ENCODE measurements at places on chromosomes 5 and 9.

- no peak for DNase-seq
These were observed 14.3 kb downstream of the IRF1 start for GRCh38 chr5:132475987-132476875.

DNA sequence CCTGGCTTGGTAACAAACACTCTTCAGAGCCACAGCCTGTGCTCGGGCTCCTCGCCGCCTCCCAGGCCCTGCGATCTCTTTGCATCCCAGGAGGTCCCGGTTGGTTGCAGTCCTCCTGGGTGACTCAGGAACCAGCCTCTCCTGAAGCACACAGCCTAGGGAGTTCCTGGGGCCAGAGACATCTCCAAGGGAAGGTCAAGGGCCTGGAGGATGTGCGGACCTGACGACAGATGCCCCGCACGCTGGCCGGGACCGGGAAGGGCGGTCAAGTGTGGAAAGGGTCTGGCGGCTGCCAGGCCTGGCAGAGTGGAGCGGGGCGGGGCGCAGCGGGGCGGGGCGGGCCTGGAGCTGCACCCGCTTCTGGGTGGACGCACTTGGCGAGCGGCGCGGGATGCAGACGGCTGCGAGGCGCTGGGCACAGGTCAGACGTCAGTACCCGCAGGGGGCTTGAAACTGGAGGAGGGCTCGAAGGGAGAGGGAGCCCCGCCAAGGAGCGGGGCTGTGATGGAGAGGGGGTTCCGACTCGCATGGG, 45.0 kb upstream of the PRSS3 start:
- no peak for DNase-seq

DNA sequence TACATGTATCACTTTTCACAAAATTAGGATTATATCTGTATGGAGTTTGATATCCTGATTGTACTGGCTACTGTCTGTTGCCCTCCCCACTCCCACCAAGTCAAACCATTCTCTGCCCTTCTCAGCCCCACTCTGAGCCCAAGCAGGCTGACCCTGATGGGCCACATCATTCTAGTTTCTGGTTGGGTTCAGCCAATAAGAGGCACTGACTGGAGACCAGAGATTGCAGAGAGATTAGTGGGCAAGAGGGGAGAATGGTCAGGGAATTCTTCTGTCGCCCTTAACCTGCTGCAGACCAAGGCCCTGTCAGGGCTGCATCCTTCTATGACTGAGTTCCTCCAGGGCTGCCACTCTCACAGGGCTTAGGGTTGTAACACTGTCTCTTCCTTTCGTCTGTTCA, 2.7 kb downstream of the HSPB3 start:
- no peak for DNase-seq

DNA sequence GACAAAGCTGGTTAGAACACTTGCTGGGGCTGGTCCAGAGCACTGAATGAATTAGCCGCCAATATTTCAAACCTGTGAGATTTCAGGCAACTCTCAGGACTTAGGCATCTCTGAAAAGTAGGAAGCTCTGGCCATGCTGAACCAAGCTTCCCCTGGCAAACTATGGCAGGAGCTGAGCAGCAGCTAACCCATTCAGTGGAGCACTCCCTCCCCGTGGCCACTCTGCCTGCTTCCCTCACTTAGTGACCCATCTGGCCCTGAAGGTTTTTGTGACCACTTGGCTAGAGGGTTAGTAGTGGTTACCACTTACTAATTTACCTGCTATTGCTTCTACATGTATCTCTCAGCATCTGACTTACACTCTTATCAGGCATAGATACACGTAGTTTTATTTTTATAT, 25.5 kb downstream of the FOXI1 start:
- DNase-seq: no peak

DNA sequence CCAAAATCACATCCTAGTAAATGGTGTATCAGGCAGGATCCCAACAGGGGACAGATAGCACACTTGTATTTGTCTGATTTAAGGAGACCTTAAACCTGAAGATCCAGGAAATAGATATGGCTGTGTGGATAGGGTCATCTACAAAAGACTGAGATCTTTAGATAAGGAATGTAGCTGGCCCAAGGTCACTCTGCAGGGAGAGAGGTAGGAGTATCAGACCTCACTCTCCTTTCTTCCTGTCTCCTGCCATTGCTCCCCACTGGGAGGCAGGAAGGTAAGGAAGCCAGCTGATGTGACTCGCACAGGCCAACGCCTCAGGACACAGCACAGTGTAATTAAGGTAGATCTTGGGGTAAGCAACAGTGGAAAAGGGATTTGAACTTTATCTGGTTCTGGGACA, 85.8 kb downstream of the PLPPR1 start:
- DNase-seq: no peak

DNA sequence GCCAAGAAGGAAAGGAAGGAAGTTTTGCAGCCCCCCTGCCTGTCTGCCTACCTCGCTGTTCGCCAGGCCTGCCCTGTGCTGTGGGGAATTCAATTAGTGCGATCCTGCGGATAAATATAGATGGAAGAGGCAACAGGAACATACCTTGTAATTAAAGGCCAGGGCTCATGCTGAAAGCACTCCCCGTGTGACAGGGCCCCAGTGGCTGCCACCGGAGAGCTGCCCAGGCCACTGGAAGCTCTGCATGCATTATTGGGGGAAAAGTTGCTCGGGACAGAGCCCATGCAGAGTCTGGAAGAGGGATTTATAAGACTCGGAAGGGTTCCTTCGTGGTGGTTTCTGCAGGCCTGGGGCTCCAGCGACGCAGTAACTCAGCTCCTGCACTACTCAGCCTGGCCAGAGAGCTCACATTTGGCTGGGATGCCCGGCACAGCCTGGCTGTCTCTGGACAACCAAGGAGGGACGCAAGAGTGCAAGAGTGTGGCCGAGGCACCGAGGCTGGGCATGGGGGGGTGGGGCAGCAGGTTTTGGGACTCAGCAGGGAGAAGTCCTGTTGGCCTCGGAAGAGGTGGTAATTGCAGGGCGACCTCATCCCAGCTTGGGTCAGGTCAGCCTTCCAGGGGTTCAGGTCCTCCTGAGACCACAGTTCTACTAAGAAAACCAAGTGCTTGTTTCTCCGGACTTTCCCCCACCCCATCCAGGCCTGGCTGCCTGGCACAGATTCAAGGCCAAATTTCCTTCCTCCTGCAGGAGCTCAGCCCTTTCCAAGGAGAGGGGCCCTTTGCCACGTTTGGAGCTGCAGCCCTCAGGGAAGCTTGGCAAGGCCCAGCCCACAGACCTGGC, 68.1 kb upstream of the GGTA1 start:
- DNase-seq: no peak

- no peak for DNase-seq
These were observed 53.5 kb downstream of the COL5A1 start for GRCh38 chr9:134695144-134695543.

Data from fibroblast of skin of right quadriceps (primary cell).